ENCODE measurements at places on chromosomes 5 and 9.

DNA sequence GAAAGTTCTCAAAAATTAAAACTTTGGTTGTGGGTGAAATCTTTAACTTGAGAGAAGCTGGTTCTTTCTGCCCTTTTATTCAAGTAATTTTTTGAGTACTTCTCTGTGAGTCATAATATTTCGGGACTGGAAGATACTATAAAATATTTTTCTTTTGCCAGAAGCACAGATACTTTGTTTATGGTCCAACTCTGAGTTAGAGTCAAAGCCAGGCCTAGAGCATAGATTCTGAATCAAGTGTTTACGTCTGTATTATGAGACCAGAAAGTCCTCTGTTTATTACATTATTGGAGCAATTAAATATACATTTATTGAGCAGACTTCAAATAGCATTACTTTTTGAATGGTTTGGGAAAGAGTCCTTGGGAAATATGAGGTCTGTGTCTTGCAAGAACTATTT, 187.9 kb downstream of the FER start:
- no peak for DNase-seq

GRCh38 chr5:107578051-107578635, 92.6 kb downstream of the EFNA5 start:
- no peak for DNase-seq

GRCh38 chr5:151622367-151623088, 31.4 kb upstream of the FAT2 start:
- no peak for DNase-seq

GRCh38 chr9:108117795-108118194, 628.2 kb upstream of the KLF4 start:
- no peak for DNase-seq

- DNase-seq, result no peak
Observed at GRCh38 chr9:131097126-131097947, 1.0 kb downstream of the AIF1L start.

- DNase-seq, result peak; percentile 60
Observed at GRCh38 chr5:91381774-91382359, 1.2 kb downstream of the ARRDC3 start.

- no peak for DNase-seq
Observed at GRCh38 chr5:60520451-60521227, 179.3 kb downstream of the DEPDC1B start.

GRCh38 chr9:110731437-110732028, 62.9 kb downstream of the MUSK start:
- no peak for DNase-seq

DNA sequence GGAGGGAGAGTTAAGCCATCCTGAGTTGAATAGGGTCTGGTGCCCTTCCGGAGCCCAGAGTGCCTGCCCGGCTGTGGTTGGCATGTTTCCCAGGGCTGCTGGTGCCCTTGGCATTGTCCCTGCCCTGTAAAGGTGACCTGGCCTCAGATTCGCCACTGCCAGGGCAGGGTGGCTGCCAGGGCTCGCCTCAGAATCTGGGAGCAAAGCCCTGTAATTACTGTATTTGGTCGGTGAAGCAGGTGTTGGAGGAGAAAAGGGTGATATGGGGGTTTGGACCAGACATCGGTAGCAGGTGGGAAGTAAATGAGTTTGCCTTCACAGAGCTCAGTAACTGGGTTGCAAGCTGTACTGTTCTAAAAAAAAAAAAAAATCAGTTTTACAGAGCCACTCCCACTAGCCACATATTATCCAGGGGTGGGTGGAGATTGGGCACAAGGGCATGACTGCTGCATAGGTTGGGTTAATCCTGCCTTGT, 47.6 kb downstream of the RGS3 start:
- no peak for DNase-seq

- no peak for DNase-seq
Observed at GRCh38 chr9:97830884-97831829, 21.9 kb upstream of the FOXE1 start.

DNA sequence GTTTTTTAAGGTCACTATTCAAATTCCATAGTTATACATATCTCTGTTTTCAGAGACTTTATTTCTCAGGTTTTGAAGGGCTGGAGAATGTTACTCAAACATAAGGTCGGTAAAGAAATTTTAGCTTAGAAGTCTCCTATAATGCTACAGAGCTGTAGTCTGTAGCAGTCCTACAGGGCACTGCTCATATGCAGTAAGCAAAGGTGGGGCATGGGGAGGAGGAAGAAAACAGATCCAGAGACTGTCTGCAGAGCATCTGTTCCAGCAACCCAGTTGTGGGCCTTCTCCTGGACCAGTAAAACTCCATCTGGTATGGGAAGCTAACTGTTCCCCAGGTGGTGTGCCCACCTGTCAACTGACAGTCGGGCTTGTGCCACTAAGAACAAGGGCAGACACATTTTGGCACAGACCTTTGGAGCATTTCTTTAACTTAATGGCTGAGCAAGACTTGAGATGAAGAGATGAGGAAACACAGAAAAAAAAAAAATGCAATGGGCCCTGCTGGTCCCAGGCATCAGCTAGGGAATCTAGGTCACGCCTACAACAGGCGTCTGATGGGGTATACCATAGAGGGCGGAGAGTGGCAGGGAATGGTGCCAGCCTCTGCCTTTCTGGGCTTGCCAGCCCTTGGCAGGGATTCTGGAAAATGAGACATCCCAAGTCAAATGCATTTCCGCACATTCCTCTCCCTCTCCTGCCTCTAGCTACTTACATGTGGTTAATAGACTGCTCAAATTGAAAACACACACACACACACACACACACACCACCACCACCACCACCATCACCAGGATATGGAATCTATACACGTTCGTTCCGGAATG, 218.9 kb downstream of the ARL15 start:
- no peak for DNase-seq

- no peak for DNase-seq
Observed at GRCh38 chr9:83339435-83339834, 198.8 kb downstream of the FRMD3 start.

DNA sequence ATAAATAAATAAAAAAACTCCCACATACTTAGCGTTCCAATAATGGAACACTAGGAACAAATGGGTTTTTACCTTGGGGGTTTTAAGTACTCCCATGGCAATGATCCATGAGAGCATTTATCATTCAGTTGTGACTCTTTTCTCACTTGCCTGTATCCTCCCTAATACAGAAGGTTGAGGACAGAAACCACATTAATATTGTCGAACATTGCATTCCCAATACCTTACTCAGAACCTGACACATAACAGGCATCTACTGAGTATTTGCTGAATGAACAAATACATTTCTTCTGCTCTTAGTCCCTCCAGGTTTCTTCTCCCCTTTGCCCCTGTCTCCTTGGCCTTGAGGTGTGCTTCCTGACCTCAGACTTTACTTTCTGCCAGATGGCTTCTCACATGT, 175.9 kb downstream of the CEMIP2 start:
- DNase-seq, result no peak

DNA sequence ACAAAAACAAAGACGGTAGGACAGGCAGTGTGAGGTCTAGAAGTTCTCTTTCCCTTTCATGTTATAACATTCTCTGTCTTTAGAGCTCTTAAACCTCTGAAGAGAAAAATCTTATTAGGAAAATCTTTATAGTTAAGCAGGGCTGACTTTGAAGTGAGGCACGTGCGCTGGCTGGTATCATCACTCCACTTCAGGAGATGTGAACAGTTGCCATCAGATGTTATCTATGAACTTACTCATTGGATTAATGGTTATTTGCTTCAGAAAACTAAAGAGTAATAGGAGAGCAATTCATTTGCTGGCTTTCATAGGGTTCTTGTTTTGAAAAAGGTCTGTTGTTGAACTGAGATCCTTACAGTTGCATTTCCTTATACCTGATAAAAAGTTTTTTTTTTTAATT, 25.7 kb downstream of the LRRTM2 start:
- no peak for DNase-seq

DNA sequence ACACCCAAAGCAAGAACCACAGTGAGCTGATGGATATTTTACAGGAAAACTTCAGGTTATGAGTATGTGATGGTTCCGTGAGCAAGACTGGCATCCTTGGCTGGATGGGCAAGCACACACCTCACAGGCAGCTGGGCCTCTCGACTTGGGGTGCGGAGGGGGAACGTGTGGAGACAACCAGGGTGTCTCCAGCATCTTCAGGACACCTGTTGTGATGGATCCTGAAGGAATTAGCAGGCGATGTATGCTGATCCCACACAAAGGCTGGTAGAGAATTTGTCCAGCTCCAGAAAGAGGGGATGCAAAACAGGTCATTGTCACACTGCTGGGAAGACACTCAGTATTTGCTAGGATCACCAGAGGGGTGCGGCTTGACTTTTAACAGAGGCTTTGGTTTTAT, 42.7 kb downstream of the SECISBP2 start:
- DNase-seq, result no peak

DNA sequence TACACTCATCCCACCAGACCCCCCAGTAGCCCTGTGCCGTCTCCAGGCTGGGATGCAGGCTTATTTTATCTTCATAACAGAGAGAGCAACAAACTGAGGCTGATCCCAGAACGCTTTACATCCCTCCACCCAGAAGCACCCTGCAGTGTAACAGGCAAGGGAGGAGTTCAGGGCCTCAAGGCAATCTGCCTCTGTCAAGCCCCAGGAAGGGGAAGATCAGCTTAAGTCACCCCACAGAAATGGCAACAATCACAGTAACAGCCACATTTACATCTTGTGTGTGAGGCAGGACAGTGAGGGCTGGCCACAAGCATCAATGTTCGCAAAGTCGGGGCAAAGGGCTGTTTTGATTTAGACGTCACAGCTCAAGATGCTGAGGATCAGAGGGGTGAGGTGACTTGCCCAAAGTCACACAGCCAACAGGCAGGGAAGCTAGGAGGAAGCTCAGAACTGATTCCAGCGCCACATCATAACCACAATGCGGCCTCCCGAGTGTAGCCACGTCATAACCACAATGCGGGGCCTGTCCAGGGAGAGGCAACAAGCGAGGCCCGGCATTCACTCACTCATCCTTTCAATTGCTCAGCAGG, 14.4 kb downstream of the STK10 start:
- DNase-seq, result no peak

DNA sequence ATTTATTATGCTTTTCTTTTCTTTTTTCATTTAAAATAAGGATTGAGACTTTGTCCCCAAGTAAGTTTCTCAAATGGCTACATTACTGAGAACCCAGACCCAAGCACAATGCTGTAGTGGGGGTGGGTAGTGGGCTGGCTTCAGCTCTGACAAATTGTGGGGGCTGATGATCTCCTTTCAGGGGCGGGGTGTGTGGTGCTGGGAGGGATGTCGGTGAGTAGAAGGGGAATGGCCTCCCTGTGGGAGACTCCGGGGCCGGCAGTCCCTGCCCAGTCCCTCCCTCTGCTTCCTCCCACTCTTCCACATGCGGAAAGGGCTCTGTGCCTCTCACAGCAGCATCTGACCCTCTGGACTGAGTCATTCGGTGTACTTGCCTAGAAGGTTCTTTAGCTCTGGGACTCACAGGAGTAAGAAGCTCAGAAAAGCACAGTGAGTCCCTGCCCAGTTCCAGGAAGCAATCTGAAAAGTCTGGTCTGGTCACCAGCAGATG, 14.3 kb downstream of the CD180 start:
- DNase-seq, result peak; percentile 87

DNA sequence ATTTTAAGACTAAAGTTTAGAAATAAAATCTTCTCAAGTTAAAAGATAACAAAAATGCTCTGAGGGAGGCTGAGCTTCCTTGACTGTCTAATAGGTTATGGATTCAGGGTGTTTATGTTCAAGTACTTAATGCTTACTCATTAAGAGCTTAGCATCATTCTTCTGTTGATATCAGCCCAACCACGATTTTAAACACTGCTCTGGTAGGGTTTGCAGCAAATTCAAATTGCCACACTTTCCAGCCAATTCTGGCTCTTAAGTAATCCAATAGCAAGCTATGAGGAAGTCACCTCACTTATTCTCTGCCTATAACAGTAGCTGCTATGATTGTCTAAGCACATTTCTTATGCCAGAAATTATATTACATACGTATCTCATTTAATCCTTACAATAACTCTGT, 191.0 kb upstream of the KIF2A start:
- DNase-seq, result no peak

- DNase-seq, result no peak
Observed at GRCh38 chr5:87899208-87899661, 369.4 kb downstream of the TMEM161B start.

DNA sequence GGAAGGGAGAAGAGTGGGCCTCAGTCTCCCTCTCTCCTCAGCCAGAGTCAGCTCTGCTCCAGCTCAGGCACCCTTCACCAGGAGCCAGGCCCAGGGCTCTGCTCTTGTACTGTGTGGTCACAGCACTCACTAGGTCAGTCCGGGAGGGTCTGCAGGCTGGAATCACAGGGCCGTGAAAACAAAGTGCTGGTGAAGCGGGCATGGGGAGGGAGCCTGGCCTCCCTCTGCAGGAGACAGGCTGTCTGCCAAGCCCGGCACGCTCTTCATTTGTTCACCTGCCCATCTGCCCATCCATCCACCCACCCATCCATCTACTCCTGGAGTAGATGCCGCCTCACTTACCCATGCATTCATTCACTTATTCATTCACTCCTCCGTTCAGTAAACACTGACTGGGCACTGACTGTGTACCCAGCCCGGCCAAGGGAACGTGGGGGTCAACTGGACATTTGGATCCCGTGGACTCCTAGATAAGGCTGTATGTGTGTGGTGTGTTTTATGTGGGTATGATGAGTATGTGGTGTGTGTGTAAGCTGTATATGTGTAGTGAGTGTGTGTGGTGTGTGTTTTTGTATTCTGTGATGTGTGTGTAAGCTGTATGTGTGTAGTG, 3.6 kb downstream of the SPAAR start:
- DNase-seq, result no peak

- no peak for DNase-seq
Observed at GRCh38 chr9:82621447-82621846, 441.5 kb downstream of the RASEF start.

DNA sequence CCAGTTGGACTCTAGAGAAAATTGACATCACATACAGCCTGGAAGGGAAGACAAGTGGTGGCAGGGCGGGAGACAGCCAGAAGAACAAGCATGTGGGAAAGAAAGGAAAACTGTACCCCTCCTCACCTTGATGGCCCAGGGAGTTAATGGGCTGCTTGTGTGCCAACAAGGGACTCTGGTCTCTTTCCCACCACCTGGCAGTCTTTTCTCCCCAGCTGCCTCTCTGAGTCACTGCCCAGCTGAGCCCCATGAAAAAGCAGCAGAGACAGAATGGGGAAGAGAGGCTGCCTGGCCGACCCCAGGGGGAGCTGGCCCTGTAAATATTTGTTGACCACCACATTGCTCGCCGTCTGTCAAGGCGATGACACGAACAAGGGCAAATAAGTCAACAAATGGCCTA, 359.4 kb downstream of the ENC1 start:
- no peak for DNase-seq

GRCh38 chr9:119218293-119218692, 150.9 kb downstream of the BRINP1 start:
- DNase-seq, result no peak

All from skeletal muscle cell (primary cell).